ENCODE measurements at places on chromosomes 3 and 15.

DNA sequence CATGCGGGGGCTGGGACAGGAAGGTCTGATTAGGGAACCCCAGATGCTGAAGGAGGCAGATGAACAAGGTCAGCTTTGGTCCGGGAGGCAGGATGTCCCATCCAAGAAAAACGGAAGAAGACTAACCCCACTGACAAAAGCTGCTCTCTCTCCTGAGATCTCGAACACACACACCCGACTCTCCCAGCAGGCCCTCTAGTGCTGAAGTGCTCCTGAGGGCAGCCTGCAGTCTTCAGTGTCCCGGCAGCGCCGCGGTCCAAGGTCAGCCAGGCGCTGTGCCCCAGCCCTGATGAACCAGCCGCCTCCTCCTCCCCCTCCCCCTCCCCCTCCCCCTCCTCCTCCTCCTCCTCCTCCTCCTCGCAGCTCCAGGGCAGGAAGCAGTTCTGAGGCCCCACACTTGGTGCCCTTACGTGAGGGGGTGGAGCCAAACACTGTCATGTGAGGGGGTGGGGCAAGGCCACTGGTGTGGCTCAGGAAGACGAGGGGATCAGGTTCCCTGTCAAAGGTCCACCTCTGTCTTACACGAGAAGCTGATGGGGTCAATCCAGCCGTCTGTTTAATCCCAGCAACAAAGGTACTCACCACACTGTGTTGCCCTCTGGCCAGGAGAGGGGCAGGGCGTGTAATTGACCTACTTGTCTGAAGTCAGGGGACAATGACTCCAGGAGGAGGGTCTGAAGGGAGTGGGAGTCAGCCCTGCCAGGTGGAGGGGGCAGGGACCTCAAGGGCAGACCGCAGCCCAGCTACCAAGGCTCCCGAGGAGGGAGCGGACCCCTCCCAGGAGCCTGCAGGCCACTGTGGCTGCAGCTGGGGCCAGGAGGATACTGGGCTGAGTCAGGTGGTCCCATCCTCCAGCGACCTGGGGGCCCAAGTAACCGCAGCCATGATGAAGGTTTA, 34.3 kb downstream of the PRR23E start:
- no peak for DNase-seq

DNA sequence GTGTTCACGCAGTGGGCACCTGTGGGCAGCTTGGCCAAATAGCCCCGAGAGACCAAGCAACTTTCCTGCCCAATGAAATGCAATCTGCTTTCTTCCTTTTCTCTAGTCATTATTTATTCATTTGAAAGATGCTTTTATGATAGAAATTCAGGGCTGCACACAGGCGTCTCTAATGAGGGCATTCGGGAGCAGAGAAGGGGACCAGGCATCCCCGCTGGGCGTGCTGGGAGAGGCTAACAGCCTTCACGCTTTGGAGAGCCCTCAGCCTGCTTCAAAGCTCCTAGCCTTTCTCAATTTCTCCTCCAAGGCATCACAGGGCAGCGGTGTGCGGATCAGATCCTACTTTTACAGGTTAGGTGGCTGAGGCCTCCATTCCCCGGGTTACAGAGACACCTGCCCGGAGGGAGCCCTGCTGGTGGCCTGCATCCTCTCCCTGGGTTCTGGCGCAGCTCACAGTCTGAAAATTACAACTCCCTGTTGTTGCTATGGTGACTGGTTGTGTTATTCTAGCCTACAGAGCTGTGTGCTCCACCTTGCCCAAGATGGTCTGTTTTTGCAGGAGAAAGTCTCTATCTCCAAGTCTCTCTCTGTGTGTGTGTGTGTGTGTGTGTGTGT, 21.8 kb upstream of the KLF13 start:
- peak; percentile 5 for DNase-seq

GRCh38 chr3:184561913-184562877, 610 bp downstream of the EPHB3 start:
- DNase-seq = peak; percentile 43

DNA sequence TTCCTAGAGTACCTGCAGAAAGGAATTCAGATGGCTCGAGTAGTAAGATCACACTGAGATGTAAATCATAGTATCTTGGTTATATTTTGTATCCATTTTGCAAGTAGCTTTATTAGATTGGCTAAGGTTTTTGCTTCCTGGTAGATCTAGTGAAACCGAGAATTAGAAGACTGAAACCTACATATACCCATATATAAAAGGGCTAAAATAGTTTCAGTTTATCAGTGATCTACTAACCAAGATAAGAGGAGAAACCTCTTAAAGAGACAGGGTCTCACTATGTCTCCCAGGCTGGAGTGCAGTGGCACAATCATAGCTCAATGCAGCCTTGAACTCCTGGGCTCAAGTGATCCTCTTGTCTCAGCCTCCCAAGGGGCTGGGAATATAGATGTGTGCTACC, 135.3 kb downstream of the PCCB start:
- no peak for DNase-seq

- DNase-seq = no peak
Measured at GRCh38 chr15:85557385-85557784, 177.0 kb downstream of the AKAP13 start.

- DNase-seq = no peak
Measured at GRCh38 chr15:81856001-81856633, 189.7 kb downstream of the MEX3B start.

DNA sequence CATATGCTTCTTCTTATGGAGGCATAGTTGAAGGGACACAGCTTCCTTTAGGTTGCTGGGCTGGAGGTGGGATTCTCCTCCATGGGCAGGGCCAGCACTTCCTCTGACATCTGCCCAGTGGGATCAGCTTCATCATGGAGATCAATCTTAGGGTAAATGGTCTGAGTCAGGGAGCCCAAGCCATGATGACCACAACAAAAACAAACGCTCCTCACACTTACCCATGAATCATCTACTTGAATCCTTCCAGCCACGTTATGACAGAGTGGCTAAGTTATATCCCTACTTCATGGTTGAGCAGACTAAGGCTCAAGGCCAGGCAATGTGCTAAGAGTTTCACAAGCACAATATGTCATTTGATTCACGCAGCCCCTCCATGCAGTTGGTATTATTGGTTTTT, 87.2 kb upstream of the NMNAT3 start:
- no peak for DNase-seq

- DNase-seq = peak; percentile 40
Measured at GRCh38 chr15:68829068-68829467, 8.4 kb upstream of the ANP32A start.

GRCh38 chr3:128707928-128708494, 18.0 kb upstream of the RAB7A start:
- no peak for DNase-seq

DNA sequence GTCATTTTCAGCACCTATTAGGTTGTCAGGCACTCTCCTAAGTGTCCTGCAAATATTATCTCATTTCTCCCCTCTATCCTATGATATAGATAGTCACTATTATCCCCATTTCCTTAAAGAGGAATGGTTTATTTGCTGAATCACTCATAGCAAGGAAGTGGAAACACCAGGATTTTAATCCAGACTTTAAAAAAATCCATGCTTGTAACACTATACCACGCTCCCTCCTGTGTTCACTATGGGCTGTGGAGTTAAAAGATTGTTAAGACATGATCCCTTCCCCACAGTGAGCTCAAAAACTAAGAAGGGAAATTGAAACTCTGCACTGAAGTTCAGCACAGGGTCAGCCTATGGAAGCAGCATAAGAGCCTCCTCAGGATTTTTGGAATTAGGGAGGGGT, 60.2 kb downstream of the TMEM39A start:
- no peak for DNase-seq

GRCh38 chr15:96037584-96037983, 292.9 kb upstream of the NR2F2 start:
- DNase-seq = no peak

- DNase-seq = no peak
Measured at GRCh38 chr15:81619002-81619401, 245.0 kb upstream of the TMC3 start.

- no peak for DNase-seq
Measured at GRCh38 chr3:124837730-124838186, 49.4 kb downstream of the ITGB5 start.

DNA sequence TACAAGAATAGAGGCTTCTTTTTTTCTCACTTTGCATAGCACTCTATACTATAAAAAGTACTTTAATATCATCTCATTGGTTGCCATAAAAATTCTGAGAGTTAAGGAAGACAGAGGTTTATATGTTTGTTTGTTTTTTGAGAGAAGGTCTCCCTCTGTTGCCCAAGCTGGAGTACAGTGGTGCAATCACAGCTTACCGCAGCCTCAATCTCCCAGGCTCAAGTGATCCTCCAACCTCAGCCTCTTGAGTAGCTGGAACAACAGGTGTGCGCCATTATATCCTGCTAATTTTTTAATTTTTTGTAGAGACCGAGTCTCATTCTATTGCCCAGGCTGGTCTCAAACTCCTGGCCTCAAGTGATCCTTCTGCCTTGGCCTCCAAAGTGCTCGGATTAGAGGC, 250.2 kb downstream of the LPP start:
- DNase-seq = no peak

GRCh38 chr3:72248389-72248761, 463.4 kb upstream of the PROK2 start:
- DNase-seq = no peak

DNA sequence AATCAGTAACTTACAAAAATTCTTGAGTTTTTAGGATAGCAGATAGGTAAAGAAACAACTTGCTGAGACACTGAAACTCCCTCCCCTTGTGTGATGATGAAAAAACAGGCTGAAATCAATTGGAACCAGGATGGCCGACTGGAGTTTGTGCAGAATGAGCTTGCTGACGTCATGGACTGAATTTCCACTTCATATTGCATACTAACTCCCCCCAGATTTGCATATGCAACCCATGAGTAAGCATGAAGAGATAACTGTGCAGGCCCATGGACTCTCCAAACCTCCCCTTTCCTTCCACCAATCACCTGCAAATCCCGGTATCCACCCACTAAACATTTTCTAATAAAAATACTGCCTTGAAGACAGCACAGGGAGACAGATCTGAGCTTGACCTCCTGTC, 82.0 kb upstream of the SCN5A start:
- DNase-seq = no peak

DNA sequence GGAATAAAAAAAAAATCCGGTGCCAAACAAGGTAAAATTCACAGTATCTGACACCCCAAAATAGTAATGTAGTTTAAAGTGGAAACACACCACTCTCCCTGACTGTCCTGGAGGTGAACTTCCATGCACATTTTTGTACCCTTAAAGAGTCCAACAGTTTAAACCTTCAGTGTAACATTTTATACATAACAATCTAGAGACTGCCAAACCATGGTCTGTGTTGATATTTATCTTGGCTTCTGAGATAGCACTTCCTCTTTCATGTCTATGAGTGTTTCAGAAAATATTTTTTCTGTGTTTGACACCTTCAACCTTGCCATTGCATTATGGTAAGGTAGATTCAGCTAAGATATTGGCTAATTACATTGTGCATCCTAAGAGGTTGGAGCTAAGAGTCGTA, 13.9 kb downstream of the TMEM45A start:
- DNase-seq = no peak

GRCh38 chr15:92076541-92076940, 223.0 kb downstream of the SLCO3A1 start:
- no peak for DNase-seq

- DNase-seq = no peak
Measured at GRCh38 chr3:115423170-115423569, 200.1 kb upstream of the GAP43 start.

- no peak for DNase-seq
Measured at GRCh38 chr15:90049666-90050604, 48.8 kb downstream of the ZNF710 start.

- peak; percentile 57 for DNase-seq
Measured at GRCh38 chr3:184155644-184156521, 706 bp downstream of the DVL3 start.

DNA sequence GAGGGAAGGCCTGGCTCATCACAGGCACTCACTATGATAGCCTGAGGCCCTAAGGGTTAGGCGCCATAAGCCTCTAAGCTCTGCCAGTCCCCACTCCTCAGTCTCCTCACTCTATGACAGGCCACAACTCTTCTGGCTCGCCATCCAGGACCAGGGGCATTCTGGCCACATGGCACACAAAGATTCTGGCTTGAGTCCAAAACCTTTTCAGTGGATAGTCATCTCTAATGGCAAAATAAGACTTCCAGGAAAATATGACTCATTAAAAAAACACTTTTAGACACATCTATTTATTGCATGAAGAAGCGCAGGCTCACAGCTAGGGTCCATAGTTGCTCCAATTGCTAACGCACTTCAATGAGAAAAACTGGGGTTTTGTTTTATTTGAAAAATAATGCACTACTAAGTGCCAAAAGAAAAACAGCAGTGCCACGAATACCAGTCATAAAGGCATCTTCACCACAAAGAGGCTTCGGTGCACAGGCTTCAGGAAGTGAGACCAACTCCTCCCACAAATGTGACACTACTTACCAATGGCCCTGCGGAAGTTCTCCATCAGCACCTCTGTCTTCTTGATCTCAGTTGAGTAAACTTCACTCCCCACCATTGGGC, 11.1 kb downstream of the RUVBL1 start:
- peak; percentile 48 for DNase-seq

DNA sequence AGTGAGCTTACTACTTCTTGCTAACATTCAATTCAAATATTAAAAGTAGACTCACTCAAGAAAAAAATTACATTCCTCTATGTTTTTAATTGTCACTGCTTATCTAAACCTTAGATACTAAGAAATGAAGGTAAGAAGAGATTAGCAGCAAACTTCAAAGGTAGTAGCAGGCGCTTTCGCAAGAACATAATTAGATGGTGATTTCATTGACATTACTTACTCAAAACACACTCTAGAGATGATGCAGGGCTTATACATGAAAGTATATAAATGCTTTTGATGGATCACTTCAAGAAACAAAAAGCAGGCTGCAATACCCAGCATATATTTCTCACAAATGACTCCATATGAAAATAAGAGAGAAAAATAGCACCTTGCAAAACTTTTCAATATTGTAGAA, 86.8 kb downstream of the FSIP1 start:
- no peak for DNase-seq

DNA sequence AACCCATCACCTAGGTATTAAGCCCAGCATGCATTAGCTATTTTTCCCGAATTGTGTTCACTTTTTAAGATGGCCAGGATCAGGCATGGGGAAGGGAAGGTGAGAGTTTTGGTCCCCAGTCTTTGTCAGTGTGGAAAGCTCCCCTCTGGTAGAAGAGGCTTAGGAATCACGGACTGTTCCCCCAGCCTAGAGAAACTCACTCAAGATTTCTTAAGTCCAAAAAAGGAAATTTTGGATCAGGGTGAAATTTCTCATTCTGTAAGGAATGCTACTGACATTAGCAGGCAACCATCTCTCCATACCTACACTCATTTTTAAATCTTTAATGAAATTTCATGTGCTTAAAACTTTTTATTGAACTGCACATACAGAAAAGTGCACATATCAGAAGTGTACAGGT, 70.3 kb upstream of the GALNT15 start:
- no peak for DNase-seq

GRCh38 chr3:173599673-173600072, 202.1 kb downstream of the NLGN1 start:
- DNase-seq = no peak
